Stimulated activated CD8-positive, alpha-beta memory T cell treated with anti-CD3 and anti-CD28 coated beads, Interleukin-2, amount 100 ng/mL, for 1 hour (primary cell): ENCODE measurements at places on chromosomes 5 and 9.

DNA sequence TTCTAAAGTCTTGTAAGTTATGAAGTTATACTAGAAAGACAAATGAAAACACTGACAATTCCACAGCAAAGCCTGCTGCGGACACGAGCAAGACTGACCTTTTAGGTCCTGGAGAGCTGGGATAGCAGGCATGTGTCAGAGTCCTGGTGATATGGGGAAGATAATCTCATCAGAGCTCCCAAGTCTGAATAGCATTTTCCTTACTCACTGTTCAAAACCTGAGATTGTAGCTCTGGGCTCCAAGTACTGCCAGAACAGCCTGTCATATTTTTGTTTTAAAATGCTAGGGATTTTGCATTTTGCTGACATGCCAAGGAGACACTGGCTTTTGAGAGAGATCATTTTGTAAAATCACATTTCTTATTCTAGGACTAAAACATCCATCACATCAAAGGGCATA is 90.1 kb downstream of the DRD1 start:
- DNase-seq, result no peak

DNA sequence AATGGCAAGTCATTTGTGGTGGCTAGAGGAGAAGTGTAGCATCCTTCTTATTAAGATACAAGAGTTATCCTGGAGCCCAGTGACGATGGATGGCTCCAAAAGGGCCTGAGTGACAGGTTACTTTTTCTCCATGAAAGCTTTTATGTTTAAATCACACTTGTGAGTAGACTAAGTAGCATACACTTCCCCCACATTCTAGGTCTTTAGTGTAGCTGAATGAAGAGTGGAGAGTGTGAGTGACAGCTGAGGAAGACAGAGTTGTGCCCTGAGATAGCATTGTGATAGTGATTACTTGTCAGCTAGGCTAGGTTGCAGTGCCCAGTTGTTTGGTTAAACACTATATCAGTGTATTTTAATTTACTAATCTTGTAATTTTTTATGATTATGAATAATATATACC is 337.8 kb downstream of the TENT4A start:
- no peak for DNase-seq

DNA sequence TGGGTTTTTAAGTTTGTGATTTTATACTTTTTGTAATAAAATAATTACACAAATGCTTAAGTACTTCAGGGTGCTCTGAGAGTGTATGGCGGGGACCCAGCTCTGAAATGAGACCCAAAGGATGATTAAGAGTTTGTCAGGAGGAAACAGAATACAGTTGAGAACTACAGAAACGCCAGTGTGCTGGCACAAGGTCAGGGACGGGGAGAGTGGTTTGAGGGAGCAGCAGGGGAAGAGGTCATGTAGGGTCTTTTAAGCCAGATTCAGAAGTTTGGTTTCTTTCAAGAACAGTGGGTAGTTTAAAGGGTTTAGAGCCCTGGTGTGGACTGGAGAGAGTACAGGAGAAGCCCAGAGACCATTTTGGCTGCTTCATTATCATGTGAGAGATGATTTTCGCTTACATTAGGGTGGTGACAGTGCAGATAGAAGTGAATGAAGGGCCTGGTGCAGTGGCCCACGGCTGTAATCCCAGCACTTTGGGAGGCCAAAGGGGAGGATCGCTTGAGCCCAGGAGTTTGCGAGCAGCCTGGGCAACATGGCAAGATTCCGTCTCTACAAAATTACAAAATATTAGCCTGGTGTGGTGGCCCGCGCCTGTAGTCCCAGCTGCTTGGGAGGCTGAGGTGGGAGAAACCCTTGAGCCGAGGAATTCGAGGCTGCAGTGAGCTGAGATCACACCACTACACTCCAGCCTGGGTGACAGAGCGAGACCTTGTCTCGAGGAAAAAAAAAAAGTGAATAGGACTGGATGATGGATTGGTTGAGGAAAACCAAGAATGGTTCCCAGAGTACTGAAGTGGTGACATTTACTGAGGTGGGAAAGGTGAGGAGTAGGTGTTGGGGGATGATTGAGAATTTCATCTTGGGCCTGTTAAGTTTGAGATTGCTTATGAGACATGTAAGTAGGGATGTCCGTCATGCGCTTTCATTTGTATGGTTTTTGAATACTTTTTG is 1.4 kb upstream of the ETF1 start:
- DNase-seq, result no peak

GRCh38 chr9:73011181-73011750 is 58.4 kb upstream of the ALDH1A1 start:
- DNase-seq, result no peak

DNA sequence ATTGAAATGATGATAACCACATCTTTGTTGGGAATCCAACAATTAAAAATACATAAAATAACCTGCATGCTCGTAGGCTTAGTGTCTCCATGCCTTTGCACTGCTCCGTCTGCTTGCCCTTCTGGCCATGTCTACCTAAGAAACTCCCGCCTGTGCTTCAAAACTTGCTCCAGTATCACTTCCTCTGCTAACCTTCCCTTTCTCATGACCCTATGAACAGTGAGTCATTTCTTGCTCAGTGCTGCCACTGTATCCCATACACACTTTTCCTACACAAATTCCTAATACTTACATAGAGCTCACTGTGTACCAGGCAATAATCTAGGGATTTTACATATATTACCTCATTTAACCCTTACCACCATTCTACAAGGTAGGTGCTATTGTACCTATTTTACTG is 33.5 kb downstream of the TMEM245 start:
- DNase-seq, result no peak

GRCh38 chr9:124782661-124783574 is 6.0 kb downstream of the OLFML2A start:
- no peak for DNase-seq

DNA sequence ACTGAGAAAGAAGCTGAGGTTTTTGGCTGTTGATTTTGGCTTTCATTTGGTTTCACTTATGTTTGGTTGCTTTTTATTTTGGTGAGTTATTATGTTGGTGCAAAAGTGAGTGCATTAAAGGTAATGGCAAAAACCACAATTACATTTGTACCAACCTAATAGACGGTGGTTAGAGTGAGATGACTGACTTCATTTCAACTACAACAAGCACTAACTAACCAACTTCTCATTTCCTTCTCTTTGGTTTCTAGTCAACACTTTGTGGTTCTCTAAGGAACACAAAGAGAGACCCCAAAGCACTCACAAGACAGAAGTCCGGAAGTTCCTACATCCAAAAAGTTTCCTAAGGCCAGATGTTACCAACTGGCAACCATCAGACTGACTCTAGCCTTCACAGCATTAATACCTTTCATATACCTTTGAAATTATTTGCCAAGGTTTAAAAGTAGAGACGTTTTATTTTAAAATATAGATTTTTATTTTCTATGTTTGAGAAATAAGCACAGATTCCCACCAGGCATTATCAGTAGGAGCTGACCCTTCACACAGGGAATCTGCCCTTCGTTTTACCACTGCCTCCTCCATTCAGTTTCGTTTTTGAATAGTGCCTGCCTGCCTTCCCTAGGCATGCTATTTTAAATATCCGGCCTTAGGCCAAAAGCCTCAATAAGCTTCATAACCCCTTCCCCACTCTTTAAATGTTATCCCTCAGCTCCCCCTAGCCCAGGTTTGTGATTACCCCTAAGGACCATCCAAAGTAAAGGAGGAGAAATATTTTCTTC is 301.1 kb upstream of the PTGER4 start:
- DNase-seq, result no peak

GRCh38 chr9:118100529-118101419 is 396.6 kb downstream of the TLR4 start:
- no peak for DNase-seq

DNA sequence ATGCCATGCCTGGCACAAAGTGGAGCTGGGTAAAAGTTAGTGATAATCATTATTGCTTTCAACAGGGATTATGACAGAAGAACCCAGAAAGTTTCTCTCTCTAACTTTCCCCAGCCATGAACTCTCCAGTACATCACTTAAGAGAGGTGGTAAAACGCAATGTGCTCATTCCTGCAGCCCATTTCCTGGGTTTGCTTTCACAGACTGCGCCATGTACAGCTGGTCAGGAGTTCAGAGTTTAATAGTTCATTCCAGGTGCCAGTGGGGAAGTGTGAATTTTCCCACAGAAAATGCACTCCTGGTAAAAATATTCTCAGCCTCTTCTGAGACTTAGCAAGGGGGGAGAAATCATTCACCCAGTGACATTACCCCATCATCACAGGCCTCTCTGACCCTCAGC is 35.5 kb downstream of the ADAM19 start:
- DNase-seq, result no peak

GRCh38 chr9:36871606-36872005 is 162.5 kb downstream of the PAX5 start:
- no peak for DNase-seq

DNA sequence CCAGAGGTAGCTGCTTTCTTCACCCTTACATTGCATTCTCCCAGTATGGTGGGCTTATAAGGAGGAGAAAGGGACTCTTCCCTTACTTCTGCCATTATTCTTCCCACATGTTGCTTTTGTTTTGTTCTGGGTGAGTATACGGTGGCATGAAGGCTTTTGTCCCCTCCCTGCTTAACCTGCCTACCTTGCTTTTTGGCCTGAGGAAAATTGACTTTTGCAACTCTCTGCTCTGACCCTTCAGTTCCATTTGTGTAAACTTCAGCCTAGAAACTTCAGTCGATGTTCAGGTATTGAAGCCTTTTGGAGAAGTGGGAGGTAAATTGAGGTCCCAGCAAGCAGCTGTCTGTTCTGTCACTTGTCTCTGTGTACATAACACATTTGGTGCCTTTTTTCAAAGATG is 110.2 kb downstream of the PCSK1 start:
- no peak for DNase-seq

DNA sequence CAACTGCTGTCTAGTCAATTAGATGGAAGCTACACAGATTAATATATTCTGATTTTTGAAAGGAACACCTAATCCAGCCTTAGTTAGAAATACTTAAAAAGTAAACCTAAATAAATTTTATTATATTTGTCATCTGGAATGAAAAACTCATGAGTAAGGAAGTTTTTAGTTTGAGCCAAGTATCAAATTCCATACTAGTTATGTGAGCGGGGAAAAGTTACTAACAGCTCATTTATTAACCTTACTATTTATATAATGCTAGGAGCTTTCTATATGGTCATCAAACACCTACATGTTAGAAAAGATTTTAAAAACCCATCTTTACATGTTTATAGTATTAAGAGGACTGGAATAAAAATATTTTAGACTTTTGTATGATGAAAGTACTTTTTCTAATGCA is 41.6 kb upstream of the POU5F2 start:
- no peak for DNase-seq

GRCh38 chr5:32110111-32110696 is 63.9 kb downstream of the GOLPH3 start:
- DNase-seq, result no peak

GRCh38 chr9:134778841-134779411 is 101.7 kb upstream of the FCN2 start:
- no peak for DNase-seq

GRCh38 chr5:81163651-81164050 is 69.5 kb upstream of the CKMT2 start:
- no peak for DNase-seq

GRCh38 chr5:181189363-181189961 is 15.5 kb downstream of the TRIM7 start:
- peak; percentile 37 for DNase-seq

GRCh38 chr9:84478996-84479395 is 138.4 kb upstream of the SLC28A3 start:
- DNase-seq, result no peak

DNA sequence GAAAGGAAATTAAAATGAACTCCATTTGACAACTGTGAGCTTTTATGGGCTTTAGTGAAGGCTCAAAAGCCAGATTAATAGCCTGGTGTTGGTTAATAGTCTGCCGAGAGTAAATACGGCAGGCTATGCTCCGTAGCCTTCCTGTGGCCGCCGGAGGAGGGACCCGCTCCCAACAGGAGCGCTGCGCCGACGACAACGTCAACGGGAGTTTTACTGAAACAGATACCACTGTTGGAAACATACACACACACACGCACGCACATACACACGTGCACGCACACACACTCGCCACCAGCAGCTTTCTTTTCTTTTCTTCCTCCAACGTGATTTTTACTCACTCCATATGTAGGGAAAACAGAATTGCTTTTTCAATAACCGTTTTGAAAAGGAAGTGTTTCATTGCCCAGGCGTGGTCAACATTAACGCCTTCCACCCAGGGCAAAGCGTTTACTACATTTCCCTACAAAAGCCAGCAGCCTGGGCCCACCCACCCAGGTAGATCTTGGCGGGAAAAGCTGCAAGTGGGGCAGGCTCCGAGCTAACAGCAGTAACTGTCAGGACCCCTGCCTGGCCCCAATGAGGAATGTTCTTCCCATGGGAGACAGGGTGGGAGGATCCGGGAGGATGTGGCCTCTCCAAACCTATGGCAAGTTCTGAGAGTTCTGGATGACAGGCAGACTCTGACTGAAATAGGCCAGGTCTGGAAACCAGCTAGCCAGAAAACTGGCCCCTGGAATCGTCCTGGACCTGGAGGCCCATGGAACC is 72.3 kb downstream of the PAX5 start:
- no peak for DNase-seq

DNA sequence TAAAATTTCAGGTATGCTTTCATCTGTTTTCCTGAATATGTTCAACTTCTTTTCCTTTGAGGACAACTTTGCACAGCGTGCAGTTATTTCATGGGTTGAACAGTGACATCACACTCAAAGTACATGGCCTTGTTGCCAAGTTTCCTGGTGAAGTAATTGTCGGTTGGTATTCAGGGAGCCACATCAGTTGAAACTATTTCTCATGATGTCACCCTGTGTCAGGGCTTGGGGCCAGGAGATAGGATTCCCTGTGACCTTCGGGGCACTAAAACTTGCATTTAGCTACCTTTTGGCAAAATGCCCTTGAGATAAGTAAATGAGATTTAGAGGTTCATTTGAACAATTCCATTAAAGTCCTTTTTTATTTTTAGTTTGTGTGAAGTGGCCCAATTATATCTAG is 383.9 kb downstream of the SH3GL2 start:
- DNase-seq, result no peak

DNA sequence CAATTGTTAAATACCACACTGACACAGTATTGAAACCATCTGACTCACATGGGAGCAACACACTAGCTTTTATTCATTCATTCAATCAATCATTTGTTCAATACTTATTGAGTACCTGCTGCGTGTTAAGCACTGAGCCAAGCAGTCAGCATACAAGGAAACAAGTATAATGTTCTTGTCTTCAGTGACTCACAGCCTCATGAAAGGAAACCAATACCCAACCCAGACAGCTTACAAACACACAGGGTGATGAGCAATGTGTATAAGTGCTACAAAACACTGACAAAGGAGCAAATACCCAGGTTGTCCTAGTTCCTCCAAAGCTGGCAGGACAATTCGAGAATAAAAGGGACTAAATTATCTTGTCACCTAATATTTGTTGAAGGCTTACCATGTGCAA is 67.6 kb upstream of the RASEF start:
- no peak for DNase-seq

DNA sequence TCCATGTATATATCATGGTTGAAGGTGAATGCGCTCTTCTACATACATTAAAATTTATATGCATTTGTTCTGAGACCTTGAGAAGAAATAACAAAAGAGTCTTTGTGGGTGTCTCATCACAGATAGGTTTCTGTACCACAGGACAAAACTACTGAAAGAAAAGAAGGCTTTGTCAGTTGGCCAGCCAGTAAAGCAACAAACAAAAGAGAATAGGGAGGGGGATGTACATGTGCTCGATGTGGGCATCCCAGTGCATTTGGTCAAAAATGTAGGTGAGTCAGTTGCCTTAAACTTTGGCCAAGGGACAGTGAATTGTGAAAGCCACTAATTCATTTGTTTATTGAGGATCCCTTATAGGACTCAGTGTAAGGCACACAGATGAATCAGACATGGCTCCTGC is 13.3 kb downstream of the RBM18 start:
- DNase-seq, result no peak

GRCh38 chr5:158543539-158544387 is 556.0 kb downstream of the EBF1 start:
- DNase-seq, result no peak

GRCh38 chr5:1004461-1005248 is 3.9 kb upstream of the NKD2 start:
- DNase-seq, result no peak
